ENCODE measurements at places on chromosomes 13 and 19. TPM values are rescaled to one million over a fixed set of nuclear protein-coding genes. Genes with fewer than 3 reads are reported as not detected.

FXYD7 gene
- 0.26 TPM for total RNA-seq

C3 gene
- total RNA-seq, result 7.9 TPM

CCDC194 gene
- total RNA-seq, result not detected

ERICH6B gene
- not detected for total RNA-seq

C1QTNF9B gene
- not detected for total RNA-seq

SLITRK6 gene
- total RNA-seq, result 29.2 TPM

ABHD17A gene
- 73.1 TPM for total RNA-seq

CD177 gene
- total RNA-seq, result not detected

KCNRG gene
- total RNA-seq, result 0.30 TPM

MAMSTR gene
- total RNA-seq, result not detected

DNAAF3 gene
- 2.6 TPM for total RNA-seq

MRPS31 gene
- 30.0 TPM for total RNA-seq

RPS19 gene
- 2,844 TPM for total RNA-seq

GRIK5 gene
- total RNA-seq, result 0.23 TPM

SIAH3 gene
- not detected for total RNA-seq

ZNF534 gene
- not detected for total RNA-seq

KLHL1 gene
- 0.03 TPM for total RNA-seq

SOHLH2 gene
- total RNA-seq, result 28.4 TPM

ATF5 gene
- 19.9 TPM for total RNA-seq

PCCA gene
- total RNA-seq, result 17.0 TPM

FSD1 gene
- 46.5 TPM for total RNA-seq

CEBPA gene
- total RNA-seq, result 1.1 TPM
